ENCODE measurements at places on chromosomes 2 and 18. TPM values are rescaled to one million over a fixed set of nuclear protein-coding genes. Genes with fewer than 3 reads are reported as not detected.

GRCh38 chr2:103529798-103530502, 768.1 kb downstream of the TMEM182 start:
- H3K27me3 ChIP-seq: no peaks in the 10 kb centered on the region
- no peaks in the 10 kb centered on the region for H3K36me3 ChIP-seq
- H3K27ac ChIP-seq: no peak overlapping the region
- no peak for DNase-seq

DNA sequence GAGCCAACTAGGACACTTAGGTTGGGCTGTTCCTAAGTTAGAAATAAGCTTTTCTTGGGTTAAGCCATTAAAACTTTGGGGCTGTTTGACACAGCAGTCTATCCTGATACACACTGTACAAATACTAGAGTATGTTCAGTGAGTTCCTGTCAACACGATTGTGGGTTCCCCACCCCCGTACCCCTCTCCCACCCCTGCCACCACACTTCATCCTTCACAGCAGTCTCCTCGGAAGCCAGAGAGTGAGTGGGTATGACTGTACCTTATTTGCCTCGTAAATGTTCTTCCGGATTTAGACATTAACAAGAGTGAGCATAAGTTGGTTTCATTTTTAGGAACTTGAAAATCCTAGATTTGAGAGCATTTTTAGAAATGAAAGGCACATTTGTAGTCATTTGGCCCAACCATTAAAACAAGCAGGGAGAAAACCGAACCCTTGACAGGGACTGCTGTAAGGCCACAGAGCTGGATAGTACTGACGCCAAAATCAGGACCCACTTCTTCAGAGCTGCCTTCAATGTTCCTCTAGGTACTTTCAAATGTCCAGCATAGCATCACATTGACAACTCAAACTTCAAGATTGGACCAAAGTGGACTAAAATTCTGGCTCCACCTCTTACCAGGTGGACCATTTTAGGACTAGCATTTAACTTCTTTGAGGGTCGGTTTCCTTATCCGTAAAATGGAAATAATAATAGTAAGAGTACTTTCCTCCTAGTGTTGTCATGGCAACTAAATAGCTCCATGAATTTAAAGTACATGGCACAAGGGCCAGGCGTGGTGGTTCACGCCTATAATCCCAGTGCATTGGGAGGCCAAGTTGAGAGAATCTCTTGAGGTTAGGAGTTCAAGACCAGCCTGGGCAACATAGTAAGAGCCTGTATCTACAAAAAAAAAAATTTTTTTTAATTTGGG, 166.3 kb upstream of the SERTAD2 start:
- H3K4me1 ChIP-seq: peaks cover 10% of the 10 kb centered on the region
- H3K27me3 ChIP-seq: no peaks in the 10 kb centered on the region
- no peaks in the 10 kb centered on the region for H3K36me3 ChIP-seq
- no peak overlapping the region for H3K27ac ChIP-seq
- DNase-seq: no peak
- no peak overlapping the region for H3K4me3 ChIP-seq

- no peak overlapping the region for H3K4me3 ChIP-seq
- H3K4me1 ChIP-seq: no peaks in the 10 kb centered on the region
- H3K27me3 ChIP-seq: no peaks in the 10 kb centered on the region
- H3K36me3 ChIP-seq: no peaks in the 10 kb centered on the region
- DNase-seq: no peak
Observed at GRCh38 chr2:171807119-171807518, 86.9 kb downstream of the SLC25A12 start.

ATP8B1 gene
- 26.6 TPM for total RNA-seq

CIB4 gene
- total RNA-seq: not detected

GRCh38 chr2:238631491-238632180, 204.9 kb downstream of the ASB1 start:
- H3K27me3 ChIP-seq: no peaks in the 10 kb centered on the region
- H3K4me1 ChIP-seq: no peaks in the 10 kb centered on the region
- H3K36me3 ChIP-seq: no peaks in the 10 kb centered on the region
- no peak overlapping the region for H3K4me3 ChIP-seq

All from left lung (tissue), 14 donors.